ENCODE measurements at places on chromosomes 16 and 17. TPM values are rescaled to one million over a fixed set of nuclear protein-coding genes. Genes with fewer than 3 reads are reported as not detected.

TMEM106A gene
- polyA plus RNA-seq: 3.2 TPM

RARA gene
- 20.8 TPM for polyA plus RNA-seq

TMEM100 gene
- 8.3 TPM for polyA plus RNA-seq

ASIC2 gene
- not detected for polyA plus RNA-seq

Measured in heart right ventricle (tissue), 16 donors.